ENCODE measurements at places on chromosomes 1 and 21.

DNA sequence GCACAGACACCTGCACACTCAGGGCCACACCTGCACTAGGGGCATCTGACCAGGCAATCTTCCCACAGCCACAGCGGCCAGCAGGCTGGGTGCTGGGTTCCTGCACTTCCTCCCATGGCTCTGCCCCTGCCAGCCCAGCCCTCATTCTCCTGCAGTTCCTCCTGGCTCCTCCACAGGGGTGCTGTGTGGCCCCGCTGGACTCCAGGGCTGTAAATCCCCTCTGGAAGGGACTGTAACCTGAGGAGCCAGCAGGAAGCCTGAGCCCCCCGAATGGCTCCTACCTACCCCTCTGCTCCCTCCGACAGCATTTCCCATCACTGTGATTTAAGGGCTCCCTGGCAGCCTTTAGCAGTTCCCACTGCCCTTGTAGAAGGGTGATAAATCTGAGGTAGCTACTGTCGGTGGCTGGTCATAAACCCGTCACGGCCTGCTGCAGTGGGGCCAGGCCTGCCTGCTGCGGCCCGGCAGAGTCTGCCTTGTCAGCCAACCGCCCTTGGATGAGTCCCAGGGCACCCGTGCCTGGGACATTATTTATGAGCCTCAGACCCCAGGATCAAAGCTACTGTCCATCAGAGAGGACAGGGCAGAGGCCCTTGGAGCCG lies 8.8 kb downstream of the UBL4B start:
- DNase-seq, result no peak

DNA sequence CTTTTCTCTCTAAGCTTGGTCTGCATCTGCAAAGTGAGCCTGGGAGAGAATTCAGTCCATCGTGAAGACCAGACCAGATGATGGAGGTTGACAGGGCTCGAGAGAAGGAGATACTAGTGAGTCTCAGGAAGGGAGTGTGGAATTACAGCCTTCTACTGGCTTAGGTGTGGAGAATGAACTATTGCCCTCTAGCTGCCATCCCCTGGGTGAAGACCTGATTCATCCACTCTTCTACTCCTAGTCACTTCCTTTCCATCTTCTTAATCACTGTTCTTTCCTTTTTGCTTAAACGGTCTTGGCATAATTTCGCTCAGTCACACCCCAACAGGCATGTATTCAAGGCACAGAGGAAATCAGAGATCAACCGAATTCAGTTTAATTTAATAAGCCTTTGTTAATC lies 34.0 kb upstream of the HSD17B7 start:
- no peak for DNase-seq

DNA sequence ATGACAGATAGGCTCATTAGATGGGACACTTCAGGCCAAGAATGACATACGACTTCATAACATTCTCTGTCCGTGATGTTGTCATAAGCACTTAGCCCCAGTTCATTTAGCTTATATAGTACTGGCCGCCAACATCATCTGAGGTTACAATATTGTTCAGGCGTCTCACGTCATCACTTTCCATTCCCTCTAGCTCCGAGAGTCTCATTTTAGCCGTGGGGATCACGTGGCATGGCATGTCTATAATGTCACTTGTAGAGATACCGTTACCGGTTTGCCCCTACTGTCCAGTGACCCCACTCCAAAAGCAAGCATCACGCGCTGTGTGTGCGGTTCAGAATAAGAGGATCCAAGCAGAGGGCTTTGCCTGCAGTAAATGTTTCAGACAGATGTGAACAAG lies 34.6 kb upstream of the HEATR1 start:
- DNase-seq, result no peak

DNA sequence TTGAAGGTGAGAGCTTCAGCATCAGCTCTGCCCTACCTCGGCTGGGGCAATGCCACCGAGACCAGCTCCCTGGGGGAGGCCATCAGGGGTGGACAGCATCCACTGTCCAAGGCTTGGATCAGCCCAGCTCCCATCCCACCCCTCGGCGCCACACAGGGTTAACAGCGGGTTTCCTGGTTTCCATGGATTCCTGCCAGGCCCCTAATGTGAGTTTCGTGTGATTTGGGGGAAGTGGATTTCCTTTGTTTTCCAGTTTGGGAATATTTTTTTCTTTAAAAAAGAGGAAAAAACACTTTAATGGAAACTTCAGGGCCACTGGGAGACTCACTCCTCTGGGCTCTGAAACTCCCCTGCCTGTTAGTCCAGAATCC lies 34.3 kb downstream of the CASZ1 start:
- no peak for DNase-seq

- peak; percentile 72 for DNase-seq
Observed at GRCh38 chr1:89987159-89987819, 7.6 kb upstream of the ZNF326 start.

GRCh38 chr21:36459098-36459497 lies 20.8 kb downstream of the CLDN14 start:
- no peak for DNase-seq

DNA sequence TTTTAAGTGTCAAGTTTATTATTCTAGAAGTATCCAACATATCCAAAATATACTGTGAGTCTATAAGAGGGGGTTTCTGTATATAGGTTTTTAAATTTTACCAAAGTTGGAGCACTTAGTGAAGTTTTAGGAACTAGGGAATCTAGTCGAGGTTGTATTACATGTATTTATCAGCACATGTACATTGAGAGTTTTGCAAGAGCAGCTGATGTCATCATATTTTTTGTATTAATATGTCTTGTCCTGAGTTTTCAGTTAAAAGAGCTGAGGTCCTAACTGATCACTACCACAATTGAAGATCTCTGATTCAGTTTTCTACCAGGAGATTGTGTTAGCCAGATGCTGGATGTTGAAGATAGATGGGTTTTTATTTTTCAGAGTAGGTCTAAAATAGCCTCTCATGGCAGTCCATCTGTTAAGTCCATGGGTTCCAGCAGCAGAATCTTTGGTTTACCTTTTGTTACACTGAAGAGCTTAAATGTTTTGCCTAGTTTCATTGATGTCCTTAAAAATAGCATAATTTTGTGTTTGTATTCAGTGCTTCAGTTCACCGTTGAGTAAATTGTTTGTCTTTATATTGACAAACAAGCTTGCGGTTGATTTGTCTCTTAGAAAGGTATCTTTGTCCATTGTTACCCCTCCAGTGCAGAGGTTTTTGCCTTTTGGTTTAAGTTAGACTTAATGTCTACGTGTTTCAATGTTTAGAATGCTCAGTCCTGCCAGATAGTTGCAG lies 16.0 kb downstream of the YBX1 start:
- no peak for DNase-seq

DNA sequence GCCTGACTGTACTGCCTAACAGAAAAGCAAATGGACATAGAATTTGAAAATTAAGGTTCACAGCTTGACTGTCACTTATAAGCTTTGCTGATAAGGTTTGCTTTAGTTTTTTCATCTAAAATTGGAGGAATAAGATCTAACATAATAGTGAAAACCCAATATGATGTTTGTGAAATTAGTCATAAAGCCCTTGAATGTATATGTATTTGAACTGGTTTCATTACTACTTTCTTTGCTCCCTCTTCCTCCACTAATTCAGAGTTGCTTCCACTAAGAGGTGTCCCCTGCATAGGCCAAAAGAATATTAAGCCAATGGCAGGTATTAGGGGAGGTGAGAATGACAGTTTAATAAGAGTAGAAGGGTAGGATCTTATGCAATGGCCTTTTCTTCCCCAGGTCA lies 10.5 kb downstream of the PRPF38A start:
- no peak for DNase-seq

- no peak for DNase-seq
Observed at GRCh38 chr1:9852410-9853248, 28.9 kb upstream of the CLSTN1 start.

DNA sequence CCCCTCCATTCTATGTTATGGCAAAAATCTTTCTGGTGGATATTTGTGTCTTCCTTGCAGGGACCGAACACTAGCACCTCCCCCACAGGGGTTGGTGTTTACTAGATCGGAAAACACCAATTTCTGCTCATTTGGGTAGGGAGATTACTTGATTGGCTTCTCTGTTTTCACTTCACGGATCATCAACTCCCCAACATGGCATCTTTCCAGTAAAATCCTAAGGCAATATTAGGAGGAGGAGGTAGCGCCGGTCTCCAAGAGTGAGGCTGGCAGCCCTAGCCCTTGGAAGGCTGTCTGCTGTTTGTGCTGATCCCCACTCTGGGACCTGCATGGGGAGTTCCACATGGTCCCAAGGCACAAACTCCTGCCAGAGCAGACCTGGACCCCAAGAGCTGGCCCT lies 12.2 kb downstream of the VASH2 start:
- no peak for DNase-seq

GRCh38 chr1:44174630-44175029 lies 33.2 kb upstream of the KLF18 start:
- DNase-seq, result no peak

DNA sequence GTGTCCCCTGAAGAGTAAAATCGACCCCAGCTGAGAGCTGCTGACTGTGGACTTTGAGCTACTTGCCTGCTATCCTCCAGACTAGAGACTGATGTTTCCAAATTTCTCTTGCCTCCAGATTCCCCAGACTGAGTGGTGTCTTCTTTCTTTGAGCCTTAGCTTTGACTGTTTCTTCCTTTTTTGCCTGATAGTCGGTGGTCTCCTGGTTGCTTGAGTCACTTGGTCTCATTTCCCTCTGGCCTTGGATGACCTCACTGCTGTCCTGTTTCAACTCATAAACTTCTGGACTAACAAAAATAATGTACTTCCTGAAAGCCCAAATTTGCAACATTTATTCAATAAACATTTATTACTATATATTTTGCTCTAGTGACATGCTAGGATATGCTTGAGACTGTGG lies 52.9 kb upstream of the DIPK1A start:
- no peak for DNase-seq

DNA sequence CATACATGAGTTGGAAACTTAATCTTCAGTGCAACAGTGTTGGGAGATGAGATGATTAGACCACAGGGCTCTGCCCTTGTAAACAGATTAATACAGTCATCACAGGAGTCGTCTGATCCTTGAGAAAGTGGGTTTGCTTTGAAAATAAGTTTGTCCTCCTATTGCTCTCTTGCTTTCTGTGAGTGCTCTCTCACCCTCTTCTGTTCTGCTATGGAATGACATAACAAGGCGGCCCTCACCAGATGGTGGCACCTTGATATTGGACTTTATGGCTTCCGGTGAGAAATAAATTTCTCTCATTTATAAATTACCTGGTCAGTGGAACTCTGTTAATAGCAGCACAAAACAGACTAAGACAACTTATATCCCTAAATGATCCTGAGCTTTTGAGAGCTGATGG lies 353.6 kb downstream of the BRINP3 start:
- DNase-seq, result no peak

DNA sequence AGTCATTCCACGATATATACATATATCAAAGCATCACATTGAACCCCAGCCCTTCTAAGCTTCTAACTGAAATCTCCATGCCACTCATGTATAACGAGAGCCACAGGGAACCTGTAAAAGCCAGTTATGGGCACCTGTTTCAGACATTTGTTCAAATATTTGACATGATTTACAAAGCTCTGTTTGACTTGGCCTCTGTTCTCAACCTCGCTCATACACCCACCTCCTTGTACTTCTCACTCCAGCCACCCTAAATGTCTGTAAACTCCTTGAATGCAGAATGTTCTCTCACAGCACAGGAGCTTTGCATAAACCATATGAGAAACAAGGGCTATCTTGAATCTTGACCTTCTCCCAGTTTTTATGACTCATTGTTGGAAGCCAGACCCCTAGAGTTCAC lies 36.9 kb upstream of the CD2 start:
- no peak for DNase-seq

DNA sequence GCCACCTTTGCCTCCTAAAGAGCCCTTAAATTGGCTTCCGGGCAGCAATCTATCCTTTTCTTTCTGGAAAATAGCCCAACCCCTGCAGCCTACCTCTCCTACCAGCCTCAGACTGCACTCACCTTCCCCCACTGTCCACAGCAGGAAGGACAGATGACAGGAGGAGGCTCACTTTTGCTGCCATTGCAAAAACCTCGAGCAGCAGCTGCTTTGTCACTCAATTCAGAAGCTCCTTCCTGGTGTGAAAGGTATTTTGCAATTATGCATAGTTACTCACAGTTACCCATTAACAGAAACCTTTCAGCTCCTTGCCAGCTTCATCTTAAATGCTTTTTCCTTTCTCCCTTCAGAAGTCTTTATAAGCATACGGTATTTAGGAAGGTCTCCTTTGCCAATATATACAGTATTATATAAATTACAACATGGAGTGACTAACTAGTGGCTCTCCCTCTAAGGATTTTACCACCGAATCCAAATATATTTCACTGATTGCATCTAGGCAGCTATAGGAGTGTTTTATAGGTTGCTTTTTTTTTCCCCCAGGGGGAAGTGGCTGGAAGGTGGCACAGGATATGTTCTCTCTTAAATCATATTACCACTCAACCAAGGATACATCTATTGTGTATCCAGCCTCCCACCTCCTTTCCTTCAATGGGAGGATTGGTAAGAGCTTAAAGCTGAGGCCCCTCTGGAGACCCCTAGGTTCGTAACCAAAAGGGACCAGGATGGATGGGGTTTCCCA lies 142.1 kb upstream of the IPO9 start:
- DNase-seq, result peak; percentile 91

- no peak for DNase-seq
Observed at GRCh38 chr21:42397746-42398394, 2.0 kb upstream of the TMPRSS3 start.

GRCh38 chr21:17709266-17709611 lies 96.5 kb upstream of the BTG3 start:
- no peak for DNase-seq

GRCh38 chr1:82628887-82629286 lies 828.2 kb downstream of the ADGRL2 start:
- no peak for DNase-seq

- DNase-seq, result no peak
Observed at GRCh38 chr1:44677201-44677766, 2.8 kb downstream of the ARMH1 start.

- no peak for DNase-seq
Observed at GRCh38 chr21:44462086-44462833, 7.0 kb downstream of the LRRC3 start.

- DNase-seq, result peak; percentile 40
Observed at GRCh38 chr21:46188226-46189212, 4.3 kb upstream of the SPATC1L start.

GRCh38 chr1:223363856-223364684 lies at the start of gene SUSD4:
Gene SUSD4, minus strand, starts transcription at chr1:223364176. Its CDS starts 751 bp downstream, at chr1:223363425.
- DNase-seq, result peak; percentile 66

- no peak for DNase-seq
Observed at GRCh38 chr1:229023651-229024300, 247.1 kb upstream of the RAB4A start.

DNA sequence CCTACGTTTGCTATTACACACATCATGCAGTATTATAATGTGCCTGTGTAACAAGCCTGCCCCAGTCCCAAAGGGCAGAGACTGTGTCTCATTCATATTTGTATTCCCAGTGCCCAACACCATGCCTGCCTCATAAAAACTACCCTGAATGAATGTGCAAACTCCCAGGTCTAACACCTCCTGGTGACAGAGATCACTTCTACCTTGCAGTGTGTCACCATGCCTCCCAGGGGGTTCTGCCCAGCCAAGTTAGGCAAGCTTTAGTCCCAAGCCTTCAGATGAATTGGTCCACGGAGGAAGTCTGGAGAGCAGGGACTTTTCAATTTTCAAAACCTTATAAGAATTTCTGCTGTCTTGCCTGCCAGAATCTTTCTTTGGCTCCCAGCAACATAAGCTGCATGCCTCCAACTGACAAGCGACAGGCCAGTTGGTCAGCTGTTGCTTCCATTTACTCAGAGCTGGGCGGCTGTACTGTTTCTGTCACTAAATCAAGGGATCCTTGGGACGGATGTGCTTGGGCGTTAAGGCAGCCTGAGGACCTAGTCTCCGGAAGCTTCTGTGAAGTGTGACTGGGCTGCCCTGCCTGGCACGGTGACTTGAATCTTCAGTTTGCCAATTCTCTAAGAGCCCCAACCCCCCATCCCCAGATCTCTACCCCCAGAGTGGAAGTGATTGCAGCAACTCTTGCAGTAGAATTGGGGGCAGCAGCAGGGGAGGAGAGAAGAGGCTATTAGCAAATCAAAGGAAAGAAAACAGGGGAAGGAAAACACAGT lies 1.2 kb downstream of the RXRG start:
- no peak for DNase-seq
